ENCODE measurements at places on chromosomes 3 and 15.
A peak's percentile ranks its signal among the peaks of the same experiment; 100 is the strongest.

- no peak for DNase-seq
Observed at GRCh38 chr15:77311020-77311419, 108.9 kb downstream of the PEAK1 start.

DNA sequence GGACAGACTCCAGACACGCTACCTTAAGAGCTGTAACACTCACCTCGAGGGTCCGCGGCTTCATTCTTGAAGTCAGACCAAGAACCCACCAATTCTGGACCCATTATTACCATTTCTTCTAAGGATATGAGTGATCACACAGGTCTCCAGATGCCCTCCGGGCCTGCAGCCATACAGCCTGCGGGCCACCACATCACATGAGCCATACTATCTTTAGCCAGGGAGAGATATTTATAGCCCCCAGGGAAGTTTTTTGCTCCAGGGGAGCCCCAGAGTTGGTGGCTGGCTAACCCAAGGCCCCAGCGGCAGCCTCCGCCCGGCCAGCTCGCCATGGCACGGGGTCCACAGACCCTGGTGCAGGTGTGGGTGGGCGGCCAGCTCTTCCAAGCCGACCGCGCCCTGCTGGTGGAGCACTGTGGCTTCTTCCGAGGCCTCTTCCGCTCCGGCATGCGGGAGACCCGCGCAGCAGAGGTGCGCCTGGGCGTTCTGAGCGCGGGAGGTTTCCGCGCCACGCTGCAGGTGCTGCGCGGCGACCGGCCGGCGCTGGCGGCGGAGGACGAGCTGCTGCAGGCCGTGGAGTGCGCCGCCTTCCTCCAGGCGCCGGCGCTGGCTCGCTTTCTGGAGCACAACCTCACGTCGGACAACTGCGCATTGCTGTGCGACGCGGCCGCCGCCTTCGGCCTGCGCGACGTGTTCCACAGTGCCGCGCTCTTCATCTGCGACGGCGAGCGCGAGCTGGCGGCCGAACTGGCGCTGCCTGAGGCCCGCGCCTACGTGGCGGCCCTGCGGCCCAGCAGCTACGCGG is at the start of gene KBTBD13:
TSS of gene KBTBD13 (plus strand) at position 261 of the 805 bp plus-strand sequence. CDS start at position 331, 70 bp downstream.
- DNase-seq, result no peak

- no peak for DNase-seq
Observed at GRCh38 chr3:98829246-98829832, 66.2 kb downstream of the ST3GAL6 start.

GRCh38 chr3:165883863-165884478 is 46.7 kb upstream of the BCHE start:
- no peak for DNase-seq

- no peak for DNase-seq
Observed at GRCh38 chr15:75733761-75734651, 21.4 kb upstream of the CSPG4 start.

GRCh38 chr3:120673116-120673515 is 8.9 kb downstream of the HGD start:
- DNase-seq, result no peak

- no peak for DNase-seq
Observed at GRCh38 chr15:81161851-81162250, 27.8 kb downstream of the CFAP161 start.

DNA sequence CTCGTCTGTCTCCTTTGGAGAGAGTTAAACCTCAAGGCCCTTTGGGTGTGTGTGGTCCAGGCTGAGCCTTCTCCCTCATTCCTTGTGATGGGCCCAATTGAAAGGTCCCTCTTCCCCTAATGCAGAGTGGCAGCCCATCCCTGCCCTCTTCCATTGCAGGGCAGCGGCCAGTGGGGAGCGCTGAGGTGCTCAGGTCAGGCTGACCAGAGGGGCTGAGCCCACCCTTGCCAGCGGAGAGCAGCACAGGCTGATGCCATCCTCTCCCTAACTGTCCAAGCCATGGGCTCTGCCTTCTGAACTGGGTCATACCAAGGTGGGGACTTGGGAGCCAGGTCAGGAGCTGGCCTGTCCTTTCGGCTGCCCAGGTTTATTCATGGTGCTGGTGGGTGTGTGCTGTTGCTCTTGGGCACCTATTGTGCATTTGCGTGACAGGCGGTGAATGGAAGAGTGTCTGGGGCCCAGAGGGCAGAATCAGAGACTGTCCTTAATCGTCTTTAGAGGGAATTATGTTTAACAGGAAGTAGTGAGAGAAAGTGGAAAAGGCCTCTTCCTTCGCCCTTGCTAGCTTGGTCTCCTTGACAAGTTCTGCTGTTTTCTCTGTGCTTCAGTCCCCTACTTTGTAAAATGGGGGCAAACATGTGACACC is 96.9 kb downstream of the VGLL4 start:
- no peak for DNase-seq

GRCh38 chr3:166453478-166453877 is 616.3 kb upstream of the BCHE start:
- DNase-seq, result no peak

DNA sequence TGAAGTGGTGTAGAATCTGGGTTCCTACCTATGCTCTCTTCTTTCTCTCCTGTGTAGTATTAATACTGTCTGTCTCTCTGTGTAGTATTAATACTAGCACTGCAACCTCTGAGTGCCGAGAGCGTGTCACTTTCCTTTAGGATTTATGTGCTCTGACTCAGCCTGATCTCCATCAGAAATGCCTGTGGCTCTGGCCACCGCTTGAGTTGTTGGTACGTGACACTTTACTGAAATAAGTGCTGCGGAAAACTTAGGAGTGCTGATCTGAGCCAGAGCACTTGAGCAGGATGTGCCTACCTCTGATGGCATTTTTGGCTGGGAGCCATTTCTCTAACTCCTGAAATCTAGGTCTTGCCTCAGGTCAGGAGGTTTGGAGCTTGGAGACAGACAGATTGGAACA is 807.4 kb downstream of the SQOR start:
- DNase-seq, result no peak

DNA sequence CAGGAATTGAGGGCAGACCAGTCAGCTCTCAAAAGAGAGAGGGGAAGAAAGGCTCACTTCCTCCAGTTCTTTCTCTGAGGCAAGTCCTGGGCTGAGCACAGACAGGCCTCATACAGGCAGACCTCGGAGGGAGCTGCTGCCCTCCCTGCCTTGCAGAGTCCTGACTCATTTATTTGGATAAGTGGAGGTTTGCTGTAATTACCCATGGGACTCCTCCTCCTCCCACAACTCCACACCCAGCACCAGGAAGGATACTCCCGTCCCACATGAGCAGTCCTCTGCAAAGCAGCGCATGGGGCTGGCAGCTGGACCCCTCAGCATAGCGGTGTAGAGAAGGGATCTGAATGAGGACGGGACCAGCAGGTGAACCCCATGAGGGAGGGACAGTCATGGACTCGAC is 13.4 kb upstream of the SCN10A start:
- no peak for DNase-seq

DNA sequence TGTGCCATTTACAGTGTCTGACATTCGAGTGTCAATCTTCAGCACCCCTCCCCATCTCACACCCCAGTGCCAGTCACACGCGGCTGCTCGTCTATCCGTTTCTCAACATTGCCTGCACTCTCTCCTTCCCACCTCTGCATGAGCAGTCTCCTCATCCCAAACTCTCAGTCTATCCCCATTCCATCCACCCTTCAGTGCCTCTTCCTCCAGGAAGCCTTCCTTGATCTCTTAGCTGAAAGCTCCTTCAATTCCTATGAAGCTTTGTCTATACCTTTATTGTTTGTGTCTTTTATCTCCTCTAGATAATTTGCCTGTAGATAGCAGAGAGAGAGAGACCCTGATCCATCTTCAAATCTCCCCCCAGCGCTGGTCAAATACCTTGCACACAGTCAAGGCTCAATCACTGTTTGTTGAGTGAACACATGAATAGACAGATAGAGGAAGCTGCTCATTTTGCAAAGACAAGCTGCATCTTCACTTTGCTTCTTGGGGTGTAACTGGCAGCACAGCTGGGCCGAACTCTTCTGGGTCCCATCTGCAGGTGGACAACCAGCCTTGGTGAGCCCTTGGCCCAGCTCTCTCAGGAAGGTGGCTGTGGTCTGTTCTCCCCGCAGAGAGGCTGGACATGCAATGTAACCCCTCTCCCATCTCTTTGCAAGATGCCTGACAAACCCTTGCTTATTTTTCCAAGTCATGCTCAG is 52.8 kb downstream of the ITGA11 start:
- no peak for DNase-seq

DNA sequence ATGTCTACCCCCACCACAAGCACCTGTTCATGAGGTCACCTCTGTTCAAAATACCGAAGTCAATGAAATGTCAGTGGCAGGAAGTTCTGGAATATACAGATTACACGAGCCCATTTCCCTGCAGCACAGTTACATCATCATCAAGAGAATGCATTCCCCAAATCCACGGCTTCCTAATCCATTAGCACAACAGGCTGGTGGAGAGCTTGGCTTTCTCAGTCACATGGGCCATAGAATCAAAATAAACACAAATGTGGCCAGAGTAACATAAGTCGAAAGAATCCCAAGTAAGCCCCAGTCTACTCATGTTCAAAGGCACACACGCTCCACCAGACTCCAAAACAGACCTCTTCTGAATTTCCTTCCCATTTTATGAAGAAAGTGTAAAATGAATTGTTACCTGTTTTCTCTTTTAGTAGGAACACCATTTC is 419.3 kb downstream of the MAGI1 start:
- DNase-seq, result no peak

DNA sequence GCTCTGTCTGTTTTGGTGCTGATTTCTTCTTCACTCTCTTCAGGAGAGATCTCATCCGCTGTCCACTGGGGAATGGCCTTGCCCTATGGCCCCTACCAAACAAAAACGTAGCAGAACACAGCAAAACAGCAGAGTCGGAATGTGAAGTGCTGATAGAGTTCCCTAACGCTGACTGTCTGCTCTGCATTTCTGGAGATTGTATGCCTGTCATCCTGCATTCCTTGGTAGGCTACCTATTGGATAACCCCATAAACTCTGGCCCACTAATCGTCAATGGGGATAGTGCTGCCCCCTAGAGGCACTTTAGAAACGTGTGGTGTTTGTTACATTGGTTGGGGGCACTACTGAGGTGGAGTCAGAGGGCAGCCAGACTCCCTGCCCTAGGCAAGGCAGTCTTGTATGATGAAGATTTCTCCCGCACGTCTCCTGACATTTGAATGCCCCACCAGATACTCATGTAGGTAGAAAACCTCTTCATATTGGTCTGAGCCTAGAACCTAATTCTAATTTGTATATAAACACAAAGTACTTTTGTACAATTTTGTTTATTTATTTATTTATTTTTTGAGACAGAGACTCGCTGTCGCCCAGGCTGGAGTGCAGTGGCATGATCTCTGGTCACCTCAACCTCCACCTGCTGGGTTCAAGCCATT is 15.6 kb upstream of the MAGEF1 start:
- DNase-seq, result peak; percentile 77

- no peak for DNase-seq
Observed at GRCh38 chr3:55405436-55405835, 81.7 kb downstream of the WNT5A start.

DNA sequence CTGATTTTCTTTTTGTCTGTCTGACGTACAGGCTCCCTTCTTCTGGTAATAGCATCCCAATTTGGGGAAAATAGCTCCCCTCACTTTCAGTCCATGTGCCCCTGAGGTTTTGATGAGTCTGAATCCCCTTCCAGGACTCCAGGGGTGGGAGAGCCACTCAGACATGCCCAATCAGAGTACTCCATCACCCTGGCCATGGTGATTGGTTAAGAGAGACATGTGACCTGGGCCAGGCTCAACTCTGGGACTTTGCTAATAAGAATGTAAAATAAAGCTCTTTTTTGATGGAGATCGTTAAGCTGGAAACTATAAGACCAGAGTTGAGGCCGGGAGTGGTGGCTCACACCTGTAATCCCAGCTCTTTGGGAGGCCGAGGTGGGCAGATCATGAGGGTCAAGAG is 9.2 kb upstream of the MEF2A start:
- DNase-seq, result no peak

GRCh38 chr3:128170866-128171516 is 17.7 kb downstream of the EEFSEC start:
- DNase-seq, result peak; percentile 77

GRCh38 chr3:61774279-61774890 is 213.0 kb downstream of the PTPRG start:
- DNase-seq, result no peak

DNA sequence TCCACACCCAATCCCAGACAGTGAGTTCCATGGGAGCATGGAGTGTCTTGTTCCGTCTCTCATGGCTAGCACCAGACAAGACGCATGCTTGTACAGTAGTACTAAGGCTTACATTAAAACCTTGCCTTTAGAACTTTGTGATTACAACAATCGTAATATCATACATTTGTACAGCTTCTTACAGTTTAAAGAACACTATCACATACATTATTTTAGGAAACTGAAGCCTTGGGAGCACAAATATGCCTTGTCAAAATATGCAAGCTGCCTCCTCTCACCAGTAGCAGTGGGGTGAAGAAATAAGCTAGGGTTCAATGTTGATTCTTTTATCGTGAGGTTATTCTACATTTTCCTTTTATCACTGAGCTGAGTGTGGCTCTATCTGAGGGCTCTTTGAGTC is 36.8 kb downstream of the ADAMTSL3 start:
- DNase-seq, result no peak

DNA sequence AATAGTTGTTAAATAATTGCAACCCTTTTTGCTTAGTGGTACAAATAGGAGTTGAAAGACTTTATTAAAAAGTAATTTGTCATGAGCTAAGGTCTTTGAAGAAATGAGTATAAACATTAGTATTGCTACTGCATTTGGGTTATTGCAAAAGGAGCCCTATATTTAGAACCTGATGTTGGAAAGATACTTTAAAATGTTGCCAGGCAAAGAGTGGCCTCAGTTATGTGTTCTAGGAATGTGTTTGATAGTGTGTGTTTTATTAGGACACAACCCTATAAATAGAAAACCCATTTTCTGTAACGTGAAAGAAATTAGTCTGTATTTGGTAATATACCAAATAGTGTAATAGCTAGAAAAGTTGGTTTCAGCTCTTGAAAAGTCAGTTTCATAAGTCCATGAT is 10.7 kb downstream of the VPS8 start:
- no peak for DNase-seq

GRCh38 chr3:39910826-39911464 is 101.5 kb downstream of the MYRIP start:
- no peak for DNase-seq

DNA sequence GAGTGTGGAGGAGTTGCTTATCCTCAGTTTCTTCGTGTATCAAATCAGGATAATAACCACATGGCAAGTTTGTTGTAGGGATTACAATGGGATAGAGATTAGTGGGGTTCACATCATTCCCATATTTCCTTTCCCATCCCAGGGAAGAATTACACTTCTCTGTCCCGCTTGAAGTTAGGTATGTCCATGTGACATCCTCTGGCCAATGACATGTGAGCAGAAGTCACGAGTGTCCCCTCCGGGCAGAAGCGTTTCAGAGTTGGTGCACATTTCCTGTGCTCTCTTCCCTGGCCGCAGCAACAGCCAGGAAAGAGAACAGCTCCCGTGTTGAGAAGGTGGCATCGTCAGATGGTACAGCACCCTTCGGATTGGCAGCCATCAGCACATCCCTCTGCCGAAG is 36.7 kb upstream of the HES1 start:
- no peak for DNase-seq

GRCh38 chr3:189344996-189345395 is 173.2 kb downstream of the TPRG1 start:
- DNase-seq, result no peak

- DNase-seq, result no peak
Observed at GRCh38 chr3:89682556-89682955, 575.1 kb downstream of the EPHA3 start.

Measured in suppressor macrophage treated with lipopolysaccharide for 4 hours (primary cell).